Head of caudate nucleus (tissue), 42 donors: ENCODE measurements at places on chromosomes 4 and X.

DNA sequence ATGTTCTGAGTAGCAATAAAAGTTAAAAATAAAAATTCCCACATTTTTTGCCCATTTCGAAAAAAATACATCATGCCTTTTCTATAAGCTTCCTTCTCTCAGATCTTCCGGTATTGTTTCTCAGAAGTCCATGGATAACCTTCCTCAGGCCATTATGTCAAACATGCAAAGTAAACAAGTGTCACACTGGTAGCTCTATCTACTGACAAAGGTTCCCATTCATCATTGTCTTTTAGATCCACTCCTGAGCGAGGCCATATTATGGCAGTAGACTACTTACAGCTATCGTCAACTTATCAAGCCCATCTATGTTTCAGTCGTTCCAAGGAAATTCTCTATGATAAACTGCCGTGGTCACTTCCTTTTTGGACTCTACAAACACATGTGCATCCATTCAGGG is 1068.2 kb downstream of the GLUD2 start:
- DNase-seq, result no peak

DNA sequence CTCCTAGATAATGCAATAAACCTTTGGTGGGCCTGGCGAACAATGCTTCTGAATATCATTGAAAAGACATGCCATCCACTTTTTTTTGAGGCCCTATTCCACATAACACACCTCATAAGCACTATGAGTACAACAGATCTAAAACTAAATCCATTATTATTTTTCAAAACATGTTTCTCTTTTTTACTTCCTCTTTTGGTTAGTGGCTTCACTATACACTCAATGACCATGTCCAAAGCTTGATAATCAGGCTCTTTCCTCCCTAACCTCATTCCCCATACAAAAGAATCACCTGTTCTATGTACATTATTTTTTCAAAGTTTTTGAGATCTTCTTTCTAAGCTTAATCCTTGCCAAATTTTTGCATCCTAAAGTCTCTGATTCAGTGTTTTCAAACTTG is 20.4 kb upstream of the NPY2R start:
- DNase-seq, result no peak

DNA sequence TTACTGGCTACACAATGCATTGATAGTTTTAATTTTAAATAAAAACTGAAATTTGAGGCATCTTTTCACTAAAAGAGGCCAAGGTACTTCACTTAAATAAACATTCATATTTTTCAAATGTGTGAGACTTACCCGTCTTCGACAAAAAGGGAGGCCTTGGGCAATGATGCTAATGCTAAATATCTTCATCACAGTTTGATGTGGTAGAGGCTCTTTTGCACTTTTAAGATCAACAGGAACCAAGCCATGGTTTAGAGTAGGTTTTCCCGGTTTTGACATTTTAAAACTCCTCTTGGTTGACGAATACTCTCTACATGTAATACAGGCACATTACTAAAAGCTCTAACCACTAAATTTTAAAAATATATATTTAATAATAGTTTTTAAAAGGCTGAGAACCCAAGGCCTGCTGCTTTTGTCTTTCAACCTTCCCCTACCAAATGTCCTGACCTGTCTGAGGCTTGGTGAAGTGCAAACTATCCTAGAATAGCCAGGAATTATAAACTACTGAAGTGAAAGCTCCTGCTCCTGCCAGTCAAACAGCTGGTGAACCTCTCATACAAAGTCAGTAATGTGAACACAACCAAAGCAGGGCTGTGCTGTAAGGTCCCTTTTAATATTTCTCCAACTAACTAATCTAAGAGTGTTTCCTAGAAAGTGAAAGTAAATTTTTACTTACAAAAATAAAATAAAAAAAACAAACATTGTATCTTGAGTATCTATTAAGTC is 153.7 kb downstream of the FBXW7 start:
- DNase-seq, result no peak

- no peak for DNase-seq
These were observed 43.0 kb upstream of the TAPT1 start for GRCh38 chr4:16269240-16269639.

DNA sequence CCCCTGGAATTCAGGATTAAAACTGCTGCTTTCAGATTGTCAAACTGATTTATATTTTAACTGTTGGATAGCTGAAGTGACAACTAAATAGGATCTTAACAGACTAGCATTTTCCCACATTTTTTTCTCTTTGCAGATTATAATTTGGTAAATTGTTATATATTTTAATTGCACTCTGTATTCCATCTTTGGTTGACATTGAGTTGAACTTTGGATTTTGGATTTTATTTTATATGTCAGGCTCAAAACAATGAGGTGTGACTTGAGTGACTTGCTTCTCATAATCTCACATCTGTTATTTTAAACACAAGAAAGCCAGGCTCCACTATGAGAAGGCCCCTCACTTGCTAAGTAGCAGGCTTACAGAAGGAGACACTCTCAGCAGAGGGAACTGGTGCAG is 38.1 kb downstream of the NAA11 start:
- no peak for DNase-seq

DNA sequence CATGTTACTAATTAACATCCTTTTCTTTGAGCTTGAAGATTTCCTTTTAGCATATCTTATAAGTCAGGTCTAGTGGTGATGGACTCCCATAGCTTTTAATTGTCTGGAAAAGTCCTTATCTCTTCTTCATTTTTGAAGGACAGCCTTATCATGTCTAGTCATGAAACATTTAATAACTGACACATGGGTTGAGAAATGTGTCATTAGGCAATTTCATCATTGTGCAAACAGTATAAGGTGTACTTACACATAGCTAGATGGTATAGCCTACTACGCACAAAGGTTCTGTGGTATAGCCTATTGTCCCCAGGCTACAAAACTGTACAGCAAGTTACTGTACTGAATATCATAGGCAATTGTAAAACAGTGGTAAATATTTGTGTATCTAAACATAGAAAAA is 34.5 kb upstream of the ALG13 start:
- no peak for DNase-seq

GRCh38 chr4:8580321-8581093 is at the start of gene GPR78:
GPR78 (plus strand) TSS chr4:8580392; CDS start chr4:8580983, 591 bp downstream.
- DNase-seq, result no peak

- no peak for DNase-seq
These were observed 242.8 kb upstream of the JADE1 start for GRCh38 chr4:128566693-128567092.

DNA sequence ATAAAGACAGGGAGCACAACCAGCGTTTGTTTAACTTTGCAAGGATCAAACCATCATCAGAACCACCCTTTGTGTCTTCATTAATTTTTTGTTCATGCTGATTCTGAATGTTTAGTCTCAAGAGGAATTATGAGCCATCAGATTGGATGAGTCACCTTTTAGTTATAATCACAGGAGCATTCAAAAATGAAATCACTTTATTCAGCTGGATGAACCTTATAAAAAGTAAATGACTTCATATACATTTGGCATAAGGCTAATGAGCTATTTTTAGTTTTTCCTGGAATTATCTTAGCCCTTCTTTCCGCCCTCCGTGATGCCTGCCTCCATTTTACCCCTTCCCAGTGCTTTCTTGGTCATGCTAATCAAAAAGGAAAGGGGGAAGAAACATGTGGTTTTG is 103.6 kb downstream of the SORBS2 start:
- no peak for DNase-seq

DNA sequence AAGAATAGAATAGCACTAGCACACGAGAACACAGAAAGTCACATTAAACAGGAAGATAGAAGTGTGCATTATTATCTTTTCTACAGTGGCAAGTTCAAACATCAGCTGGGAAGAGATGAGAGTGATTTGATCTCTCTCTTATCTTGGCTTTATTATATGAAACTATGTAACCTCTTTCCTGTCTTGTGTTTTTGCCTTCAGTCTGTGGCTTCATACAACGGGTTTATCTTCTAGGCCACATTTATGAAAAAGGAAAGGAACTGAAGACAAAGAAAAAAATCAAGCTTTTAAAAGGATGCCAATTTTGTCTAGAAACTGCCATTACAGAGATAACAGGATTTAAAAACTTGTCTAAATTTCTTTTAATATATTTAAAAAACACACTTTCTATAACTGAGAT is 983.6 kb downstream of the RPA4 start:
- DNase-seq, result no peak

GRCh38 chr4:100379583-100380105 is 138.2 kb downstream of the EMCN start:
- no peak for DNase-seq

- peak; percentile 31 for DNase-seq
These were observed 545 bp downstream of the DOCK11 start for GRCh38 chrX:118495958-118496762.

GRCh38 chr4:131001371-131001770 is 1905.4 kb downstream of the C4orf33 start:
- DNase-seq, result no peak

GRCh38 chrX:107565931-107566603 is 62.2 kb upstream of the PRPS1 start:
- DNase-seq, result no peak
